ENCODE measurements at places on chromosomes 2 and 18.

GRCh38 chr2:11869391-11869991 is 123.1 kb downstream of the LPIN1 start:
- no peak for DNase-seq

GRCh38 chr2:103289105-103289725 is 527.4 kb downstream of the TMEM182 start:
- DNase-seq = peak; percentile 23

GRCh38 chr2:229088966-229089700 is 182.0 kb downstream of the PID1 start:
- no peak for DNase-seq

- DNase-seq = no peak
Observed at GRCh38 chr2:165687426-165688002, 106.5 kb downstream of the GALNT3 start.

DNA sequence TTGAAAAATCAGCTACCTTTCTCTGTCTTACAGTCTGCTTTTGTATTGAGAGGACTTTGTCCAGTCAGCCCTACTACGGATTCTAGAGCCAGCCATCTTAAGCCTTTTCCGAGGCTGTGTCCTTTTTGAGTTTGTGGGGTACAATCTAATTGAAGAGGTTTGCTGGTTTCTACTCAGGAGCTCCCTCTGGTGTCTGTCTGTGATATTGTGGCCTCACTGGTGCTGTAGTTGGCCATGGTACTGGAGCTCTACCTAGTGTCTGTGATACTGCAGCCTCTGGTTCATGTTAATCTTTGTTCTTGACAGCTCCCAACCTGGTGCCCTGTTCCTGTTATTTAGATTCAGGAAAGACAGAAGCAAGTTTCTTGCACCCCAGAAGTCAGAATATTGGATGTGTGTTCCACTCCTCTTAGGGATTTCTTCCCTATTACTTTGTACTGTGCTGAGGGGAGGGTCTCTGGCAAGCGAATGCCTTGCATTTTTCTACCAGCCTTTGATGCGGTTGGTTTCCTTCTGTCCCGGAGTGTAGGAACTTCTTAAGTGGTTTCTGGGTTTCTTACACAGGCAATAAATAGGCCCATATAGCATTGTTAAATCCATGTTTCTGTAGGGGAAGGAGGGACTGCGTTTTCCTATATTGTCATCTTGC is 78.5 kb downstream of the ACSL3 start:
- DNase-seq = no peak

DNA sequence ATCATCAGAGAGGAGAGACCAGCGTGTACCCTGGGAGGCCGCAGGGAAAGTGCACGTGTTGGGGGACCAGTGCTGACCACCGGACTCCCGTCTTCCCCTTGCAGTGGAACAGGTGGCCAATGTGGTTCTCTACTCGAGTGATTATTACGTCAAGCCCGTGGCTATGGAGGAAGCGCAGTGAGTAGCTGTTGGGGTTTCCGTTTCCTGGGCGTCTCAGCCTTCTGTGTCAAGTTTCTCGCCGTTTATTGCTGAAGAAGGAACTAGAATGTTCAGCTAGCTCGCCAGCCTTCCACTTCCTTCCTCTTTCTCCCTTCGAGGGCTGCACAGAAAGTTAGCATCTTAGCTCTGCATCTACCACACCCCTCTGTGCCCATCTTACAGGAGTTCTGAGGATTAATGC is 22.8 kb upstream of the DGKD start:
- peak; percentile 58 for DNase-seq

GRCh38 chr2:124001696-124002430 is 23.2 kb upstream of the CNTNAP5 start:
- peak; percentile 1 for DNase-seq

DNA sequence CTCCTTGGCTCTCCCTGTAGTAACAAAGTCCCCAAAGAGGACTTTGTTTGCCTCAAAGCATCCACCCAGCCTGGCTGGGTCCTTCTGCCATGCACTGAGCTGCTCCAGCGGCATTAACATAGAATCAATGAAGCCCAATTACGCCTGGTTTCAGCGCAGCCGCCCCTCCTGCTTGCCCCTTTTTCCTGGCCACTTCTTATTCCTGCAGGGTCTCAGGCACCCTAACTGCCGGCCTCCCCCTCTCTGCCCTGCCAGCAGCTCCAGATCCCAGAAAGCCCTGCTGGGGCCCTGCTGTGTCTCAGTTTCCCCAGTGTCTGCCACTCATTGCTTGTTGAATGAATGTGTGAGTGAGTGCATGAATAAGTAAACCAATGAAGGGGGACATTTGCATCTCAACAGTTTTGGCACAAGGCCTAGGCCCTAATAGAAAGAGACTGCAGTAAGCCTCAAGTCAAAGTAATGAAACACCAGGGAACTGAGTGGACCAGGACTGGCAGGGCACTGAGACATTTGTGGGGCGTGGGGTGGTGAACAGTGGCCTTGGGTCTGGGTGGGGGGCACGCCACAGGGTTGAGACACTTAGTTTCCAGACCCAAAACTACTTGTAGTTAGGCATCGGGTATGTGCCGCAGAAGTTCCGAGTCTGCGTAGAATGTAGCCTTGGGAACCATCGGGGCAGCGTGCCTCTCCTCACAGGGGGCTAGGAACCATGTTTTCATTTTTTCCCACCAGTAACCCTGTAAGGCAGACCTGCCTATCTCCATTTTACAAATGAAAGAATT is 60.6 kb downstream of the SMAD7 start:
- no peak for DNase-seq

DNA sequence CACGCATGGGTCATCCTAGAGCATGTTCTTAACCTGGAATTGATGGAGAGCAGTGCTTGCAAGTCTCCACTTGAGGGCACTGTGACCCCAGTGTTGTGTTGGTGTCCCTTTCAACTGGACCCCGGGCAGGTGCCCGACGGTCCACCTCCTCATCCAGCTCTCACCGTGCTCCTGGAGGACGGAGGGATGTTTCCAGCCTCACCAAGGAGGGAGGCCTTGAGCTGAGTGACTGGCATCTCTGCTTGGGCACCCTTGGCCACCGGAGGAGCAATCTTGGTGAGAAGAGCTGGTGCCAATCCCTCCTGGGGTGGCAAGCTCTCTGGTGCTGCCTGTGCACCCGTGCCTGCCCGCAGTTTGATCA is 45.4 kb upstream of the ASB18 start:
- DNase-seq = no peak

DNA sequence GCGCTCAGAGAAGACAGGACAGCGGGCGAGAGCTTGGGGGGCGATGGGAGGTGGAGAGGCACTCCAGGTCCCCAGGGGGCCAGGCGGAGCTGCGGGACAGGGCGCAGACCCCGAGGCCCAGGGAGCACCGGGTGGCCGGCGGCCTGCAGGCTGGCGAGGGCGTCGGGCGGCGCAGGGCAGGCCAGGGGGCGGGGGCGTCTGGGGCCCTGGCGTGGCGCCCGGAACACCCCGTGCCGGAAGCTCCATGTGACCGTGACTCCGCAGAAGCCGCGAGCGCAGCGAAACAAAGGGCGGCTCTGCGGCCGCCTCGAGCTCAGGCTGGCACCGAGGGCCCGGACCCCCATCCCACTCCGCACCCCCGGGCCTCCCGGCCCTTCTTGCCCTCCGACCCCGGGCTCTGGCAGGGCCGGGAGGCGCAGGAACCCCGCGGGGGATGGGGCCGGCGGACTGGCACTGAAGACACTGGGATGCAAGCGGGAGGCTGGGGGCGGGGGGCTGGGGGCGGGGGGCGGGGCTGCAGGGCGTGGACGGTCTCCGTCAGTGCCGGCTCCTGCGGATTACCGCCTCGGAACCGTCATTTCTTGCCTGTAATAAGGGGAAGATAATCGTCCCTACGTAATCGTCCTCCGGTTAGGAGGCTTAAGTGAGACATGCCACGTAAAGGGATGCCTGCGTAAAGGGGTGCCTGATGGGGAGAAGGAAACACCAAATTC is 19.1 kb downstream of the SH2D6 start:
- DNase-seq = peak; percentile 83

DNA sequence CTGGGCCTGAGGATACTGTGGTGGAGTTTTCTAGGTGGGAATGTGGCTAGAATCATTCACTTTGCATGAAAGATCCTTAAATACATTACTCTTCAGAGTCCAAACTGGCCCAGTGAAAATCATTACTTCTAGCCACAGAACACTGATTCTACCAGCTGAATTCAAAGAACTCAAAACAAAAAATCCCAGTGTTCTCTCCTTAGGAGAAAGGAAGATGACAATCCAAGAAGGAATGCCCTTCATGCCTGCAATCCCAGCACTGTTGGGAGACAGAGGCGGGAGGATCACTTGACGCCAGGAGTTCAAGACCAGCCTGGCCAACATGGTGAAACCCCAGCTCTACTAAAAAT is 35.2 kb downstream of the FAM228A start:
- DNase-seq = no peak

DNA sequence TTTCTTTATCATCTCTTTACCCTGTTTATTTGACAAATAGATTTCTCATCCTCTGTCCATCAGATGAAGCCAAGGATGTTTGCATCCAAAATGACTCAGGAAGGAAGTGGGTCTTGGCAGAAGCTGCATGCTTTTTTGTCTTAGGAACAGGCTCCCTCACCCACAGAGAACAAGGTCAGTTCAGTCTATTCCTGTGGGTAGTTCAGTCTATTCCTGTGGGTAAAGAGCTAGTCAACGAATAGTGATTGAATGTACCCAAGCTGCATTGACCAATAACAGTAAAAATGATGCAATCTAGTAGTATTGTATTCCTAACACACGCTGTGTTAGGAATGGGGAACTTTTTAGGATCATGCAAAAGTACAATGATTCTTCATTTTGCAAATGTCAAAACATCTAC is 290.8 kb upstream of the TANK start:
- DNase-seq = no peak

DNA sequence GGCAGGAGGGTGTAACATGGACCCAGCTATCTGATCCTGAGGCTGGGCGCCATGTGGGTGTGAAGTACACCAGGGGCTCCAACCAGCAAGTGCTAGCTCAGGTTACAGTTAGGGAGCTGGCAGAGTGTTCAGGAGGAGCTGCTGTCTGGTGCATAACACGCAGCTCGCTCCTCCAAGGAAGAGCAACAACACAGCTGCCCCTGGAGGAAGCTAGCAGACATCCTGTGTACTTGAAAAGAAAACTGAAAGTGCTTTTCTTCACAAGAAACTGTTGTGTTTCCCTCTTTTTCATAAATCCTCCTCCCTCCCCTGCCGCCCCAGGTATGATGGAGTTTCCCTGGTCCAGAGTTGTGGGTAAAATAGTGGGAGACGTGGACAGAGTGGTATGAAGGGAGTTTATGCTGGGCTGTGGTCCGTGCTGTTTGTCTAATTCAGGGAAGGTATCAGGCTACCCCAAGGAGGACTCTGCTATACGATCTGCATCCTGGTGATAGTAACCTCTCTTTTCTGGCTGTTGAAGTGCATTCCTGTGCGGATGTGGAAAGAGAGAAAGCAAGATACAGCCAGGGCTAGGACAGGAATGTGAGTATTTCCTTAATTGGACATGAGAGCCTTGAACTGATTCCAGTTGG is 6.1 kb upstream of the LBH start:
- peak; percentile 89 for DNase-seq
